NCI-H82 (cell line): ENCODE measurements at places on chromosomes 7 and 10.

- DNase-seq, result no peak
Measured at GRCh38 chr7:41689815-41690214, 13.1 kb downstream of the INHBA start.

DNA sequence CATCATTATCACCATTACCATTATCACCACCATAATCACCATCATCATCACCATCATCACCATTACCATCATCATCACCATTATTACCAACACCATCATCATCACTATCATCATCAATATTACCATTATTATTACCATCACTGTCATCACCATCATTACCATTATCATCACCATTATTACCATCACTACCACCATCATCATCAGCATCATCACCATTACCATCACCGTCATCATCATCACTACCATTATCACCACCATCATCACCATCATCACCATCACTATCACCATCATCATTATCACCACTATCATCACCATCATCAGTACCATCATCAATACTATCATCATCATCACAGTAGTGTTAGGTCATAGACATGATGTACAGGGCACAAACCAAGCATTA, 81.4 kb downstream of the VSTM4 start:
- DNase-seq, result no peak

DNA sequence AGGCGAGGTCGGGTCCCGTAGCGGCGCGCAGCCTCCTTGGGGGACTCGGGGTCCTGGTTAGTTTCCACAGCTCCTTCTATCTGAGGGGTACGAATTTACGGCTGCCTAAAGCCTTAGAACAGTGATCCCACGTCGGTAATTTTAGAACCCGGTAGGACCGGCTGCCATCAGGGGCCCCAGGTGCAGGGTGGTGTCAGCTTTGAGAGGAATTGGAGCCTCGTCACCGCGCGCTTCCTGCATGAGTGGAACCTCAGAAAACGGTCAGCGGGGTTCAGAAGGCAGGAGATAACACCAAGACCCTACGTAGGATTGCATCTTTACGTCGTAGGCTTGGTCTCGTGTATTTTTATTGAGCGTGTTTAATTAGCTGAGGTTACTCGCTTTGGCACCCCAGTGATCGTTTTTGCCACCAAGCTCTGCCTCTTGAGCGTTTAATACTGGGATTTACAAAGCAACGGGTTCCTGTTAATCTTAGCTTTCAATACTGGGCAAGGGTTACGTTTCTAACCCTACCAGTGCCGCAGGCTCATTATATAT, 443 bp downstream of the RNF32 start:
- DNase-seq, result peak; percentile 61

DNA sequence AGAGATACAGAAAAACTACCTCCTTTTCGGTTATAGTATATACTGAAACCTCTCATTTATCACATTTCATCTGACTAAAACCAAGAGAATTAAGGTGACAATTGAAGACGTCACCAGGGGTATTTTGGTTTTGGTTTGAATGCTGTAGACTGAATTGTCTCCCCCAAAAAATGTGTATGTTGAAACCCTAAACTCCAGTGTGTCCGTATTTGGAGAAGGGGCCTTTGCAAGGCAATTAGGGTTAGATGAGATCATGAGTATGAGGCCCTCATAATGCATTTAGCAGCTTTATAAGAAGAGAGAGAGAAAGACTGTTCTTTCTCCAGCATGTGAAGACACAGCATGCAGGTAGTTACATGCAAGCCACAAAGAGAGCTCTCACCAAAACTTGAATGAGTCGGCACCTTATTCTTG, 59.5 kb downstream of the CACNA2D1 start:
- DNase-seq, result peak; percentile 29

DNA sequence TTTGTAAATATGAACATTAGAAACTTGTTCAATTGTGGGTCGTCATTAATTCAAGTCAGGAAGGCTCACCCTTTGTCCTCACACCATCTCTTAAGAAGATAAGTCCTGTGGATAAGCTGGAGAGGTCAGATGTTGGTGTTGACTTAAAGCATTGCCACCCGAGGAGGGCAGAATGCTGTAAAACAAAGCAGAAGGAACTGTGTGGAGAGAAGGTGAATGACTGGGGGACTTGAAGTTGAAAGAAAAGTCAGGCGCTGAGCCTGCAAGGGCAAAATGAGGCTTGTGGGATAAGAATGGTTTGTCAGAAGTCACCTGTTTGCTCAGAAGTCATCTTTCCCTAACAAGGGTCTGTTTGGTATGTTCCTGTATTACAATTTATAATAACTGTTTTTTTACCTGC, 9.1 kb downstream of the RPA3 start:
- DNase-seq, result peak; percentile 98

DNA sequence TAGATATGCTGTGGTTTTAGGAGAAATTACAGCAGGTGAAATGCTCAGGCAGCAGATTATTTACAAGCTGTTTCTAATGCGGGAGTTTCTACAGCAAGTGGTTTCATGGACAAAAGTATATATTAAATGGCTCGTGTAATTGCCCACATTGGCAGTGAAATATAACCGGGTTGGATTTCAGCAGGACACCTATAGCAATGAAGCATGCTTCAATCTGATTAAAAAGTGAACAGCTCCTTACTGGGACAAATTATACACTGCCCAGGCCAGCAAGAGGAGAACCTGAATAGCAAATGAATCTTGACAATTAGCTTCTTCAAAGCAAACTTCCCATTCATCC, 35.2 kb upstream of the LYZL1 start:
- DNase-seq, result no peak

GRCh38 chr7:24707988-24708615, 49.2 kb downstream of the GSDME start:
- DNase-seq, result no peak

DNA sequence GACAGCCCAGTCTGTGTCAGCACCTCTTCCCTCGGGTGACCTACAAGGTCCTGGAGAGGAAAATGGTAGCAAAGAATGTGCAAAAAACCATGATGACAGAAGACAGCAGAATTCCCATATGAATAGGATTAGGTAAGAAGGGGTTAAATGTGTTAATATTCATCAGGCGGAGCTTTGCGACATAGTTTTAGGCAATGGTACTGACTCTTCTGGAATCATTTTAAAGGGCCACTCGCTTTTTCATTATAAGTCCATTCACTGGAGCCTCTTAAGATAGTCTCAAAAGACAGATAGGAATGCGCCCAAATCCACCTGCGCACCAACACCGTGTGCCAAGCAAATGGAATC, 38.2 kb downstream of the DLG5 start:
- no peak for DNase-seq

DNA sequence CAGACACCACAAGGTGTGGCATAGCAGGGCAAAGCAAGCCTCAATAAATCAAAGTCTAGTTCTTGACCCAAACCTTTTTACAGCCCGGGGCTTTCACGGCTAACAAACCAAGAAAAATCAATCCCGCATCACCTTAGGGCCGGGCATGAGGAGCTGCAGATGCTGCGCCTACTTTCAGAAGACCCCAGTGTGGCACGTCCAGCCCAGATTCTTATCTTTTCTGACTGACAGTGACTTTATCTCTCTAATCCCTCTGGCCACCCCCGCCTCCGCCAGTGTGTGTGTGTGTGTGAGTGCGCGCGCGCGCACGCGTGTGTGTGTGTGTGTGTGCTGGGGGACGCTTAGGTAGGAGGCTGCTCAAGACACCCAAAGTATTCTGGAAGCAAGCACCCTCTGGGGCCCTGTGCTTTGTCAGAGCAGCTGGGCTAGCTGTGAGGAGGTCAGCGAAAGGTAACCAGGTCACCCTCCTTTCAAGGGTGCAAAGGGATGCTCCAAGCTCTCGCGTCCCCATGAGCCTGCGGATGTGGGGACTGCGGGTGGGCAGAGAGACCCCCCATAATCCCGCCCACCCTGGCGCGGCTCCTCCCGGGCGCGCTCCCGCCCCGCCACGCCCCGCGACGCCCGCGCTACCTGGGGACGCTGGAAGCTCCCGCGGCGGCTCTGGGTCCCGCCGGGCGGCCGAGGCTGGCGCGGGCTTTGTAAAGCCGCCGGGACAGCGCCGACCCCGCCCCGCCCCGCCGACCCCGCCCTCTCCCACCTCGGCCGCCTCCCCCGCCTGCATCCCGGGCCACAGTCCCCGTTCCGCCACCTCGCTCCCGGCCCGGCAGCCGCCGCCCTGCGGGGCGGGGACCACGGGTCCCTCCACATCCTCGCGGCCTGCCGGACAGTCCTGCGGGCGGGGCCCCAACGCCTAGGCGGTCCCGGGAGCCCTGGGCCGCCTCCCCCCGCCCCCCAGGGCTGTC, 57.1 kb upstream of the RHOBTB1 start:
- DNase-seq, result peak; percentile 81

- no peak for DNase-seq
Measured at GRCh38 chr7:100965723-100966541, 3.4 kb upstream of the MUC12 start.

GRCh38 chr10:21369697-21370096, 155.8 kb downstream of the SKIDA1 start:
- DNase-seq, result no peak

GRCh38 chr7:22356010-22356691, 803 bp downstream of the RAPGEF5 start:
- DNase-seq, result peak; percentile 62

GRCh38 chr7:128908750-128909624, 1.5 kb downstream of the KCP start:
- peak; percentile 28 for DNase-seq

DNA sequence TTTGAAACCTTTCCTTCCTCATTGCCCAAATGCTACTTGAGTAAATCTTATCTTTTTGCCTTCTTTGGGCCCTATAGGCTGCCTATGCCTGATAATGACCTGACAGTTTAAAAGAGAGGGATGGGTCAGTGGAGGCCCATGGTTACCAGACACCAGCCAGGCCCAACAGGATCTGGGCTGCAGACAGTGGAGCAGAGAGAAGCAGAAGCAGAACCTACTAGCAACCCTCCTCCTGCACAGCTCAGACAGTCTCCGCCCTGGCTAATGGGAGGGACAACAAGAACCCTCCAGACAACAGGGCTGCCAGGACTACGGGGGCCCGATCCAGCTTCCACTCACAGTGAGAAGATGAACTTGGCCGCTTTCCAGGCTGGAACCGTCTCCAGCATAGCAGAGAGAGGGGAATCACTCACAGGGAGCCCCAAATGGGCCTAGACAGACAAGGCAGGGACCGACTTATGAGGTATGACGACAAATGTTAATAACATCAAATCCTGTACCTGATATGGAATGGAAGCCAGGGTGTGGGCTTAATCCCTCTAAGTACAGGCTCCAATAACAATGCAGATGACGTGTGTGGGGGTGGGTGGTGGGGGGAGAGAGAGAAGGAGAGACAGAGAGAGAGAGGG, 31.7 kb upstream of the DGKI start:
- peak; percentile 56 for DNase-seq

- DNase-seq, result no peak
Measured at GRCh38 chr7:128150223-128150865, 90.7 kb upstream of the LEP start.

DNA sequence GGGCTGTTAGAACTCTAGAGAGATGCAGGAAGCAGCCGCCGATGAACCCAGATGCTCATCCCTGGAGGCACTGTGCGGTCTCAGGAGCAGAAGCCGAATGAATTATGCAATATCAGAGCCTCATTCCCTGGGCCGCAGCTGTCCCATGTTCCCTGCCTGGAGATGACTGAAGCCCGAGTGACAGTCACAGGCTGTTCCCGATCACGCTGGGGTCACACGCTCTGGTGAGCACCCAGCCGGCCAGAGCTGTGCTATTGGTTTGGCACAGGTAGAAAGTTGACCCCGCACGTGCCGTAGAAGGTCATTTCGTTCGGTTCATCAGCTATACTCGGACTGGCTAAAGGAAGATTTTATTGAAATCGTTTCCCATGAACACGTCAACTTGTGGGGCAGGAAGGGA, 140.5 kb upstream of the SH2B2 start:
- no peak for DNase-seq

DNA sequence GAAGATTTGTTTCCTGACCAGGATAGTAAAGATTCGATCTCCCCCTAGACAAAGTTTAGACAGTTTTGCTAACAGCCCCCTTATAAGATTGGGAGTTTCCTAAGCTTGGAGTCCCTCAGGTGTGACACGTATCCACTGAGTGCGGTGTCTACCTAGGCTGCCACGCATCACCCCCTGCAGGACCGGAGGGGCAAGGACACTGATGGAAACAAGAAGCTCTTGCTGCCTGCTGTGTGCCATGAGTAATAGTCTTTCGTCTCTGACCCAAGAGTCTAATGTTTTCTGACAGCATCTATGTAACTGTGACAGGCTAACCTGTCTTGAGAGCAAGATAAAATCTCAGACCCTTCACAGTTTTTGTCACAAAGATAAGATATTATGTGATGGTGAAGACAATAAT, 173.5 kb downstream of the SEMA3E start:
- DNase-seq, result peak; percentile 20

DNA sequence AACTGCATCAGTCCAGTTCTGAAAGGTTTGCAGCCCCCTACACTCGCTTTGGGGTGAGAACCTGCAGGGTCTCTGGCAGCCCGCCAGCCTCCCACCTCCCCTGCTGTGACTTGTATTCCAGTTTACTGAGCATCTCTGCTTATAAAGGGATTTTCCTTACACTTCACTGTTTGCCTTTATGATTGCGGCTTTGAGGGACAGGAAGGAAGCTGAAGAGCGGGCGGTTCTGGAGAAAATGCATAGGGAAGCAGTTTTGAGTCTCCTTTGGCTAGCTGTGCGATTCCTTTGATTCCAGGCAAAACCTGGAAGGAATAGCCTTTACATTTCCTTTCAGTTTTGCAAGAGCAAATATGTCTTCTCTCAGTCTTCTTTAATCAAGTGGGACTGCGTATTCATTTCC, 65.0 kb upstream of the TRIM8 start:
- no peak for DNase-seq

DNA sequence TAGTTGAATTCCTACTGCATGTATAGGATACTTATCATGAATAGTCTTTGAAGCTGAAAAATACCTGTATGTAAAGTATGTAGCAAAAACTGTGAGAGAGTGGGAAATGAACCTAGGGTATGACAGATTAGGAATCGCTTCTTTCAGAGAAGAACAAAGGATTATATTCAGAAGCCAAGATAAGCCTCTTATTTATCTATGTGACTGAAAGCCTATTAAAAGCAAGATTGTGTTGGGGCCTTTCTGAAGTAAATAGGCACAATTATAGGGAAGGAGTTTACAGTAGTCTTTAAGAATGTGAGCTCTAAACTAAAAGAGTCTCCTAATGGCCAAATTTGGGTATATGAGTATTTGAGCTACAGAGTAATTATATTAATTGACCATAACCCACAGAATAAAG, 102.1 kb downstream of the MTERF1 start:
- peak; percentile 80 for DNase-seq
